Stimulated activated CD4-positive, alpha-beta T cell treated with anti-CD3 and anti-CD28 coated beads, Interleukin-1b, Interleukin-23, amount 100 ng/mL, for 1 hour (primary cell): ENCODE measurements at places on chromosomes 1 and 21.

GRCh38 chr21:43287795-43288755 is 119.3 kb downstream of the CRYAA start:
- no peak for DNase-seq

- no peak for DNase-seq
Observed at GRCh38 chr1:215416497-215416896, 150.6 kb upstream of the KCTD3 start.

DNA sequence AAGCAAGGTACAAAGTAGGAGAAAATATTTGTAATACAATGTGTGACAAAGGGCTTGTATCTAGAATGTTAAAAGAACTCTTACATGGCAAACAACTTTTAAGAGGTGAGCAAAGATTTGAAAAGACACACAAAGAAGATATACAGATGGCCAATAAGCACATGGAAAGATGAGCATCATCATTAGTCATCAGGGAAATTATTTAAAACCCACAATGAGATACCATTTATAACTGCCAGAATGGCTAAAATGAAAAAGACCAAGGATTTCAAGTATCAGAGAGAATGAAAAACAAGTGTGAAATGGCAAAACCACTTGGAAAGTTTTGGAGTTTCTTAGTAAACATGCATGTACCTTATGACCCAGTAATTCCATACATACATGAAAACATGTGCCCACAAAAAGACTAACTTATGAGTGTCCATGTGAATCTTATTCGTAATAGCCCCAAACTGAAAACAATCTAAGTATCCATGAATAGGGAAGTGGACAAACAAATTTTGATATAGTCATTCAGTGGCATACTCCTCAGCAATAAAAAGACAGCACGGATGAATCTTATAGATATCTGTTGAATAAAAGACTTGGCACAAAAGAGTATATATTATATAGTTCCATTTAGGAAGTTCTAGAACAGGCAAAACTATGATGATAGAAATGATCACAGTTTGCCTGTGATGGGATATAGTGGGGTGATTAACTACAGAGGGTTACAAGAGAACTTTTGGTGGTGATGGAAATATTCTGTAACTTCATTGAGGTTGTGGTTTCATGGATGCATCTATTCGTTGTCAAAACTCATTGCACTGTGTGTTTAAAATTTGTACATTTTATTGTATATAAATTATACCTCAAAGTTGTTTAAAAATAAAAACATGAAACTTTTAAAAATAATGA is 82.0 kb downstream of the DISP1 start:
- DNase-seq, result no peak

DNA sequence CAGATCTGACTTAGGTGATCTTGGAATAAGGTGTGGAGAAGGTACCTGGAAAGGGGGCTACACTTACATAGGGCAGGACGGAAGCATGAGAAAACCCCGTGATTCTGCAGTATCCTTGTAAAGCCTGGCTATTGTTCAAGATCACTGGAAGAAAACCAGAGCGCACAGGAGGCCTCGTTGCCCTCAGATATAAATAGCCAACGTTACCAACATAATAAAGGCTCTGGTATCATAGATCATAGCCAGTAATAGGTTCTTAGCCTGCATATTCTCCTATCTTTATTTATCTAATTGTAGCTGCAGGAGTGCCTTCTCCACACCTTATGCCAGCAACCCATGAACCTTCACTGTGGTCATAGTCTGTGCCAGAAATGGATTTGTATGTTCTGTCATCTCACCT is 35.9 kb upstream of the MPZL1 start:
- DNase-seq, result no peak

DNA sequence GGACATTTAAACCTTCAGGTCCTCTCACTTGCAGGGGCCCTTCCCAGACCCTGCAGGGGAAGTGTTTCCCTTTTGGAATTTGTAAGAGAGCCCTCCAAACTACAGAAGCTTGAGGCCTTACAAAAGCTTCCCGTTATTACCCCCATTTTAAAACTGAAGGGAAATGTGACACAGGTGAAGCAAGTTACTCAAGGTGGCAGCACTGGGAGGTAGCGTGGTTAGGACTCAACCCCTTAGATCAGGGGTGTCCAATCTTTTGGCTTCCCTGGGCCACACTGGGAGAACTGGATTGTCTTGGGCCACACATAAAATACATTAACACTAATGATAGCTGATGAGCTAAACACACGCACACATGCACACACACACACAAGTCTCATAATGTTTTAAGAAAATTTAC is 15.8 kb upstream of the ZC3H12A start:
- no peak for DNase-seq

DNA sequence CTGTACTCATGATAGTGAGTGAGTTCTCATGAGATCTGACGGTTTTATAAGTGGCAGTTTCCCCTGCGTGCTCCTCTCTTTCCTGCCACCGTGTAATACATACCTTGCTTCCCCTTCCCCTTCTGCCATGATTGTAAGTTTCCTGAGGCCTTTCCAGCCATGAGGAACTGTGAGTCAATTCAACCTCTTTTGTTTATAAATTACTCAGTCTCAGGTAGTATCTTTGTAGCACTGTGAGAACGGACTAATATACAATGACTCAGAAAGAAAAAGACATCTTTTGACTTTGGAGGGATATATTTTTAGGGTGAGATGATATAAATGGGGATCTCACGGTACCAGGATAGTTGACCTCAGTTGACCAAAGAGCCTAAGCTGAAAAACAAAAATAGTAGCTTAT is 74.7 kb upstream of the BACH1 start:
- DNase-seq, result no peak

GRCh38 chr1:25671929-25672328 is 55.3 kb downstream of the MAN1C1 start:
- no peak for DNase-seq

DNA sequence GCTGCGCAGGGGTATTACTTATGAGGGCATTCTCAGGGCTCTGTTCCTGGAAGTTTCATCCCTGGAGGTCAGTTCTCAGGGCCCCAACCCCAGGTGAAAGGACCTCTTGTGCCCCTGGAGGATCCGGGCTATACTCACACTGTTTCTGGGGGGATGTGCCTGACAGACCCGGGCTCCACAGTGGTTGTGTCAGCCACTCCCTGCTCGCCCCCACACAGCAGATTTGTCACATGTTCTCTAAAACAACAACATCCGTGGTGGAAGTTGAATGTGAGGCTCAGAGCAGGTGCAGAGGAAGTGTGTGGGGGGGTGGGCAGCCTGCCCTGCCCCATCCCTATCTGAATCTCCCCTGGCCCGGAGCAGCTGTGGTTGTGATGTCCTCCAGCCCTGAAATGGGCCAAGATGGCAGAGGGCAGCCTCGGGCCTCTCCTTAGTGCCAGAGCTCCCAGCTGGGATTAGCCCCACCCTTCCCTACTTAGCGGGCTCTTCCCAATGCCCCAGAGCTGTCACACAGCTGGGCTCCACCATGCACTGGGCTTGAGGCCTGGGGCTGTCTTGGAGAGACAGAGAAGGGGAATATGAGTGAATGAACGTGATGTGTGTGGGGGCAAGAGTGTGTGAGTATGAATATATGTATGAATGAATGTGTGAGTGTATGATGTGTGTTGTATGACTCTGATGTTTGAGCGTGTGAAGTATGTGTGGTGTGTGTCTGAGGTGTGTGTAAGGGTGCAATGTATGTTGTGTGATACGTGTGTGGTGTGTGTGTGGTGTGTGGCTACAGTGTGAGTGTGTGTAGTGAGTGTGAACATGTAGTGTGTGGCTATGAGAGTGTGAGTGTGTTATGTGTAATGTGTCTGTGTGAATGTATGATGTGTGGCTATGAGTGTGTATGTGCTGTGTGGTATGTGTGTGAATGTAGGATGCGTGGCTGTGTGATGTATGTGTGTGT is 1.5 kb upstream of the FCMR start:
- DNase-seq, result no peak

- DNase-seq, result no peak
Observed at GRCh38 chr1:42157667-42158066, 4.5 kb downstream of the GUCA2B start.

GRCh38 chr1:110370827-110371226 is 20.0 kb downstream of the SLC16A4 start:
- DNase-seq, result no peak

- DNase-seq, result peak; percentile 33
Observed at GRCh38 chr1:85200463-85201339, at the start of gene SYDE2. TSS of gene SYDE2 (minus strand) at chr1:85201016. CDS start at chr1:85200996, 20 bp downstream.

DNA sequence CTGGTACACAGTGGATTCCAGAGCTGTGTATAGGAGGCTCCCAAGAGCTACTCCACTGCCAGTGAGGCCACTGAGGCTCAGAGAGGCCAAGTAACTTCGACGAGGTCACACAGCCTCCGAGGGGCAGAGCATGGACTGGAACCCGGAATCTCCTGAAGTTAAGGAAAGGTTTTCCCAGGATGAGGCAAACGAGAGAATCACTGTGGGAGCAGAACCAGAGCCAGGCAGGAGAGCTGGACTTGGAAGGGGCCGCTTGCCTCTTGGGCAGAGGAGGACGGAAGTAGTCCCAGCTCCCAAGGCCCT is 52.0 kb downstream of the GLIS1 start:
- DNase-seq, result no peak

- DNase-seq, result no peak
Observed at GRCh38 chr1:27609618-27610240, 5.8 kb upstream of the AHDC1 start.

GRCh38 chr1:18384471-18384870 is 96.3 kb upstream of the KLHDC7A start:
- DNase-seq, result no peak

DNA sequence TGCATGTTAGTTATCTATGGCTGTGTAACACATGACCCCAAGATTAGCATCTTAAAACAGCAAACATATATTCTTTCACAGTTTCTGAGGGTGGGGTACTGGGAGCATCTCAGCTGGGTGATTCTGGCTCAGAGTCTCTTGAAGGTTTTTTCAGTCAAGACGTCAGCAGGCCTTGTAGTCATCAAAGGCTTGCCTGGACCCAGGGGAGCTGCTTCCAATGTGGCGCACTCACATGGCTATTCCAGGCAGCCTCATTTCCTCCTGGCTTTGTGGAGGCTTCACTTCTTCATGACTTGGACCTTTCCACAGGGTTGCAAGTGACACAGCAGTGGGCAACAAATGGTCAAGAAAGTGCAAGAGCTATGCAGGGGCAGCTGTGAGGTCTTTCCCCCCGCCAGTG is 114.7 kb downstream of the ACTL8 start:
- no peak for DNase-seq

GRCh38 chr1:13576926-13577325 is 6.7 kb upstream of the PDPN start:
- no peak for DNase-seq

DNA sequence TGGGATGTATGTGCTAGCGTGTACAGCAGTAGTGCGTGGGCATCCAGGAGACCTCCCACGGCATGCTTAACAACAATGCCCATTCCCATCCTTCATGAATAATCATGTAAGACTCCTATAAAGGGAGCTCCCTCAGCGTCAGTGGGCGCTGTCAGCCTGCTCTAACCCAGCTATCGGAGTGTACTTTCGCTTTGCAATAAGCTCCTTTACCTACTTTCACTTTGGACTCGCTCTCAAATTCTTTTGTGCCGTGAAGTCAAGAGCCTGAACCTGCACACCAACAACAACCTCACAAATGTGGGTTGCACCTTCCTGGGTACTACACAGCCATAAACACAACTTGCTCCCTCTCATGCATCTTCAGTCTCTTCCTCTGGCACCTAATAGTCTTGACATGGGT is 114.8 kb upstream of the PAXBP1 start:
- DNase-seq, result no peak

DNA sequence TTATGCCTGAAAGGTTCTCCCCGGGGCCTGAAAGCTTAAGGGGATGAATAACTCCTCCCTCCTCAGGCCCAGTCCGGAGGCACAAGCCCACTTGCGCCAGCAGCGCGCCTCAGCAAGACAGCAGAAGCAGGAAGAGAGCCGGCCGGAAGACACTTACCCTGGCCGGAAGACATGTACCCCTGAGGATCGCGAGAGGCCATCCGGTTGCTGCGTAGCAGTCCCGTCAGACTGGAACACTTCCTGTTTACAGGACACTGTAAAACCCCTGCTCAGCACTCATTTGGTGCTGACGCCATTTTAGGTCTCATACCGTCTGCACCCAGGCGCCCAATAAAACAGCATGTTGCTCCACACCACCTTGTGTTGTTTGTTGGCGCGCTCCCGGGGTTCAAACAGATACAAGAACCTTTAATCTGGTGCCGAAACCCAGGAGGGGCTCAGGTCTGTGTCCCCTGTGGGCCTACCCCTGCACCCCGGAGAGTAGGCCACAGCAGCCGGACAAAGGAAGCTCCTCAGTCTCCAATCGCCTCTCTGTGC is 30.3 kb downstream of the VN1R5 start:
- no peak for DNase-seq

DNA sequence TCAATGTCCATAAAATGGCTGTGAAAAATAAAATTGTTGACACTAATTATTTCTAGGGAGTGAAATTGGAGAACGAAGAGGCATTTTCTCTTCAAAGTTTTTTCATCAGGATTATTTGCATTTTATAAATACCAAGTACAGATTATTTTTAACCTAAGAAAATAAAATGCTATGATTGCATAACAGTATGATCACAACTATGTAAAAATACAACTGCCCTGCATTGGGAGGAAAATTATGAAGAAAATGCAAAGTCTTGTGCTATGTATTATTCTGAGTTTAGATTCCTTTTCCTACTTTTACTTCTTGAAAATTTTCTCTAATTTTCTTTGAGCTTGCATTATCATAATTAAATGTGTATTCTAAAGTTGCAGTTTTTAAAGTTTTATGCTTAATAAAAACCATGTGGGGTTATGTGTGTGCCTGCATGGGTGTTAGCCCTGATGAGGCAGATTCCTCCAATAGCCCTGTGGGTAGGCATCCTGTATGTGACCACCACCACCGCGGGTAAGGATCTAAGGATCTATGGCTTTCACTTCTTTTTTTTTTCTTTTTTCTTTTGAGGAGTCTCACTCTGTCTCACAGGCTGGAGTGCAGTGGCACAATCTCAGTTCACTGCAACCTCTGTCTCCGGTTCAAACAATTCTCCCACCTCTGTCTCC is 24.7 kb downstream of the STX6 start:
- DNase-seq, result no peak

GRCh38 chr1:187641463-187641862 is 812.7 kb downstream of the PLA2G4A start:
- no peak for DNase-seq

DNA sequence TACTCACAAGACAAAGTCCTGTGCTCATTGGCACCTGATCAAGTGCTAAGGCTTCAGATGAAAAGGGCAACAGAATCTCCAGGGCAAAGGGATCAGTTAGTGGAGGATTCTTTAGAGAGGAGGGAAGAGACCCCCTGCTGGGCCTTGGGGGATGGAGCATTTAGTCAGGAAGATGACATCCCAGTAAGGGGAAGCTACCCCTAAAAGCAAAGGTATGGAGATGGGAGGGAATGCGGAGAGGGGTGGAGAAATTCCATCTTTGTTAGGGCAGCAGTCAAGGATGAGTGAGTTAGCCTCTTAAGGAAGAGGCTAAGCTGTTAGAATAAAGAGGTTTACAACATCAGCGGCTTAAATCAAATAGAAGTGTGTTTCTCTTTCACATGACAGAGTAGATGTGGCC is 67.4 kb downstream of the ST6GALNAC3 start:
- no peak for DNase-seq

DNA sequence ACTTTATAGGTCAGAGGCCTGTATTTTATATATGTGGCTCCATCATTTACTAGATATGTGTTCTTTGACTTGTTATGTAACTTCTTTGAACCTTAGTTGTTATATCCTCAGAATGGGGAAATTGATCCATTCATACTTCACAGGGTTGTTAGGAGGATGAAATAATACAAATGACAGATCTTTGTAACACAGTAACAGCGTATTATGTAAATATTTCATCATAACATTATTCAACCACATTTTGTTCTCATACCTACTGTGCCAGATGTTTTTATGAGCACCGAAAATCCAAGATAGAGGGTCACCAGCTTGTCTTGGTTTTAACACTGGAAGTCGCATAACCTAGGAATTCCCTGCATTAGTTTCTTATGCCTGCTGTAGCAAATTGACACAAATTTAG is 3.3 kb downstream of the SUCO start:
- DNase-seq, result no peak
